Activated naive CD8-positive, alpha-beta T cell treated with anti-CD3 and anti-CD28 coated beads for 36 hours (primary cell): ENCODE measurements at places on chromosomes 5 and 9.

GRCh38 chr9:800591-801150, 40.8 kb upstream of the DMRT1 start:
- DNase-seq = no peak

GRCh38 chr9:129352146-129352865, 174.2 kb upstream of the IER5L start:
- DNase-seq = peak; percentile 32

DNA sequence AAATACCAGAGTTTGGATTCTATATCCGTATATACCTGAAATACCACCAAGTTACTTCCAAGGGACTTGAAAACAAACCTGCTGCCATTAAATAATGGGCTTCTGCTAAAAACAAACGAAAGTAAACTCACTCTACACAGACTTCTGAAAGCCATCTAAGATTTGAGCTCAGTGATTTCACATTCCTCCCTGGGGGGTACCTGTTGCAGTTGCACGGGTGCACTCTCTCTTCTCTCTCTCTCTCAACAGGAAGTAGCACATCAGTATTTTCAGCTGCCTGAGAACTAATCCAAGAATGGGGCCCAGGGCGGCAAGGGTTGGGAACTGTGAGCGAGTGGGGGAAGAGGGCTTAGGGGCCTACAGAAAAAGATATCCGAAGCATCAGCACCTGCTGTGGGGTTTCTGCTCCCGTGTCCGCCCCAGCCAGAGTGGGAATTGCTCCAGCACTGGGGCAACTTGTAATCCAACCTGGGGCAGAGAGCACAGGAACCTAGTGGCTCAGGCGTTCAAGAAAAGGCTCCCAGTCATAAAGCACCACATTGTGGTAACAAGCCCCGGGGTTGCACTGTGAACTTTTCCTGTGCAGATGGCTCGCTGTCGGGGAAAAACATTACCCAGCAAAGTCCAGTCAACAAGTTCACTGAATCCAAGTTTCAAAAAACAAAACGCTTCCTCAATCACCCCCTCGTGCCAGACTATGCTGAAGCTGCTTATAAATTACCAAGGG, 99.8 kb downstream of the EFNA5 start:
- DNase-seq = peak; percentile 12

- no peak for DNase-seq
These were observed 79.3 kb downstream of the TLE1 start for GRCh38 chr9:81609782-81610739.

DNA sequence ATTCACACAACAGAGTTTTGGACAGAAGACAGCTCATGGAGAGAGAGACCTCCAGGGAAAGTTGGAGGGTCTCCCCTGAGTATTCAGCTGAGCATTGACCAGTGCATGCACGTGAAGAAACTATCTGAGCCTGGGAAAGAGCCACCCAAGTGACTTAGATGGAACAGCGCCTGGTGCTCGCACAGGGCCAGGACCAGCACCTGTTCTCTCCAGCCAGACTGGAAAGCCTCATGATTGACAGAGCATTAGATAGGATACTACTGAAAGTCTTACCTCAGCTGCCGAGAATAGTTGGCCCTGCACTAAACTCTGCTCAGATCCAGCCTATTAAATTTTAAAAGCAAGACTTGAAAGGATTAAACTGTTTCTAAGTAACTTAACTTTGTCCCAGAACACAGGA, 28.3 kb upstream of the NEURL1B start:
- no peak for DNase-seq

DNA sequence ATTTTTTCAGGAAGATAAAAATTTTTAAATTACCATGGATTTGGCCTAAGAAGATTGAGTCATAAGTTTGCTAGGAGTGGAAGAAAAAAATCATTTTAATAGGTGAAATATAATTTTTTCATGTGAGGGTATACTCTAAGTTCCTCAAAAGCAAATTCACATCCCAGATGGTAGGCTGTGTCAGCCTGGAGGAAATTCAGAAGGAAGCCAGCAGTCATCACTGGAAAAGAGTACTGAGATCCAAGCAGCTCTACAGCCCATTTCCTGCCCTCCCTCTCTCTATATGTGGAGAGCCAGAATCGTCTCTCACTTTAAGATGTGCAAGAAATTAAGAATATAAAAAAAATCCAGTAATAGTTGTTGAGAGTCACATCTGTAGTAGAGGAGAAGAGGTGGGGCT, 126.5 kb upstream of the CDH18 start:
- DNase-seq = no peak

DNA sequence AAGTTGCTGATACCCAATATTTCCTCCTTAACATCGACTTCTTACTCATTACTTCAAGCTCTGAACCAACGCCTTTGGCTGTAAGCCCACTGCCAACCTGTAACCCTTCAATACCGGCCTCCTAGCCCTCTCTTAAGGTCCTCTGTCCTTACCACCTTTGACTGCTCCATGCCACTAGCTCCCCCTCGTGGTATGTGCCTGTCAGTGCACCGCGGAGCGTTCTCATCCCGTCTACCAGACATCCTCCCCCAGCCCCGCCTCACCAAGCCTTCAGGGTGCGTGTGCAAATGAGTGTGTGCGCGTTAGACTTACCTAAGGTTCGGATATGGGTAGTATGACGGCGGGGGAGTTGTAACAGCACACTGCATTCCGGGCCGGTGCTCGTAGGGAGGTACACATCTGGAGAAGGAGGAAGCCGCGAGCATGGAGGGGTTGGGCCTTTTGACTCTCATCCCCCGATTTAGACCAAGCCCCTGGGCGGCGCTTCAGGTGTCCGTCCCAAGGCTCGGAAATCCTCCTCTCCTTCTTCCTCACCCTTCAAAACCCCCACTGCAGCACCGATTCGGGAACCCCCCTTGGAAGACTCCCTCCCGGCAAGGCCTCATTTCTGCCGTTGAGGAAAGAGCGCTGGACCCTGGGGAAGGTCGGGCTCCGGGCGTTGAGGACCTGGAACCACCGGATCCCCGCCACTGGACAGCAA, 2.8 kb upstream of the MYORG start:
- peak; percentile 88 for DNase-seq

- no peak for DNase-seq
These were observed at the start of gene DIPK1B for GRCh38 chr9:136711751-136712689. TSS of gene DIPK1B (plus strand) at chr9:136712572. CDS start at chr9:136712666, 94 bp downstream.

GRCh38 chr5:68519143-68519542, 303.6 kb downstream of the PIK3R1 start:
- no peak for DNase-seq

DNA sequence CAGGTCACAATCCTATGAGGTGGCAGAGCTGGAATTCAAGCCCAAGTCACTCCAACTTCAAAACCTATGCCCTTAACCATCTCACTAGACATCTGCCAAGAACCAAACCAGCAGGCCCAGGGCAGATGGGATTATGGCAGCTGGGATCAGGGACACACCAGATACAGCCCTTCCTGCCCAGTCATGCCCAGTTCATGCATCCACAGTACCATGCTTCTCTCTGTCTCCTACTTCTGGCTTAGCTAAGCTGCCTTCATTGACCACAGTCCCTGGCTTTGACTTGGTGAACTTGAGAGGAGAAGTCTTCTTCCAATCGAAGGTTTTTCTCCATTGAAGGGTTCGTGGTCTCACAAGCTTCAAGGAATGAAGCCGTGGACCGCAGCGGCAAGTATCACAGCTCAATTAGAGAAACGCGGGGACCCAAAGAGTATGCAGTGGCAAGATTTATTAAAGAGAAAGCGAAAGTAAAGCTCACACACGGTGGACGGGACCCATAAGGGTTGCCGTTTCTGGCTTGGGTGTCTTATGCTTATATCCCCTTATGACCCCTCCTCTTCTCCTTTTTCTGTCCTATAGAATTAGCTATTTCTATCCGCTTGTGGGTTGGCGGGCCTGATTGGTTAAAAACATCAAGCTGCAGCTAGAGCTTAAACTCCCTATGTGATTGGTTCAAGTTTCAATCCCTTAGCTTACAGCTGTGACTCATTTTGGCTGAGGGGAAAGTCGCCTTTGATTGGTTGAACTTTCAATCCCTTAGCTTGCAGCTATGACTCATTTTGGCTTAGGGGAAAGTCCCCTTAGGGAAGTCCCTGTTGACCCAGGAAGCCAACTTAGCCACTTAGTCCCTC, 101.2 kb downstream of the TRIM36 start:
- DNase-seq = peak; percentile 34

DNA sequence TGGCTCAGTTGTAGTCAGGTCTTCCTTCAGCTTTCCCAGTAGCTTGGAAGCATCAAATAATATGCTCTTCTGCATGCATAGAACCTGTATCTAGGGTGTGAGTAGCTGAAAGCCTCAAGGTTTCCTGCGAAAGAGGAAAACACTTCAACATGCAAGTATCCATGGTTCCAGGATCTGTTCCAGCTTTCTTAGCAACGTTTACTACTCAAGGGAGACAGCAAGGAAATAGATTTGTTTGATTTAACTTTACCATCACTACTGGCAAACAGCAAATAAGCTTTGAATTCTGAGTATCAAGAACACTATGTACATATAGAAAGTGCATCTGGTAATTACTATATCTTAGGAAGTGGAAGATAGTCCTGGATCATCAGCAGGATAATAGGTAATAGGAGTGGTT, 341.0 kb downstream of the PRR16 start:
- DNase-seq = no peak

DNA sequence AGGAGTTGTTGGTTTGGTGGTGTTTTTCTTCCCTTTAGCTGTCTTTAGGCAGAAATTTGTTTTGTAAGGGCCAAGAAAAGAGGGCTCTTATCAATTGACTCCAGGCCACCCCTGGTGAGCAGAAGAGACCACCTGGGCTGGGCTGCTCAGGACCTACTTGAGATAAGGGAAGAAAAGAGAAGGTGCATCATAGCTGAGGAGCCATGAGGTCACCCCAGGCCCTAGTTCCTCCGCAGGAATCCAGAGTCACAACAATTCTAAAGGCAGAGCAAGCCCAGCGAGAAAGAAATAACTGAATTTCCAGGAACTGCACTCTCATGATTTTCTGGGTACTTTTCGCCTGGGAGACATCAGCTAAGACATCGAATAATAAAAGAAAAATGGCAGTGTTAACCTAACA, 34.9 kb downstream of the RFK start:
- no peak for DNase-seq

DNA sequence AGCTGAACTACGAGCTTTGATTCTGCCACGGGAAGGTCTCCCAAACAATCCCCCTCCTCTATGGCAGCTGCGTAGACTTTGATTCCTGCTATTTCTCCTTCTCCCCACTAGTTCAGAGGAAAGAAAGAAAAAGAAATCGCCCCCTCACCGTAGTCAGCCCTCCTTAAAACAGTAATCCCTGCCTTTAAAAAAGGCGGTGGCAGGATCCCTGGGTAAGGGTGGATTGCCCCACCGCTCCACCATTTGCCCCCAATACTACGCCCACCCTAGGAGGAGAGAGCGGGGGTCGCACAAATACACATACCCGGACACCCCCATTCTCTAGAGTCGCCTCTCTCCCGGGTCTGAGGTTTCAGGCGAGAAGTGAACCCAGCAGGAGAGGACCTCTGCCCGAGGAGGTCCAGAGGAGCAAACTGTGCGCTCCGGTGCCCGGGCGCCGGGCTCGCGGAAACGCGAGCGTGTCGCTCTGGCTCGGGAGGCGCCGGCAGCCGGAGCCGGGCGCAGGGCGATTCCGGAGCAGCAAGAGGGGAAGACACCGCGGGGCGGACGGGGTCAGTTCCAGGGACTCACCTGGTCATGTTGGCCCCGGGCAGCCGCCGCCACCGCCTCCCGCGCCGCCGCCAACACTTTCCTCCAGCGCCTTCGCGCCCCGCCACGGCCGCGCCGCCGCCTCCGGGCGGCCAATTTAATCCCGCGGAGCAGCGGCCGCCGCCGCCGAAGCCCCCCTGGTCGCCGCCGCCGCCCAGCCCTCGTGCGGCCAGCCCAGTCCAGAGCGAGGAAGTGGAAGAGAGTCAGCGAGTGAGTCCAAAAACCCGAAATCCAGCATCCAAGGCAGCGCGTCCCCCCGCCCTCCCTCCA, 1057.7 kb upstream of the DMAC1 start:
- peak; percentile 14 for DNase-seq

DNA sequence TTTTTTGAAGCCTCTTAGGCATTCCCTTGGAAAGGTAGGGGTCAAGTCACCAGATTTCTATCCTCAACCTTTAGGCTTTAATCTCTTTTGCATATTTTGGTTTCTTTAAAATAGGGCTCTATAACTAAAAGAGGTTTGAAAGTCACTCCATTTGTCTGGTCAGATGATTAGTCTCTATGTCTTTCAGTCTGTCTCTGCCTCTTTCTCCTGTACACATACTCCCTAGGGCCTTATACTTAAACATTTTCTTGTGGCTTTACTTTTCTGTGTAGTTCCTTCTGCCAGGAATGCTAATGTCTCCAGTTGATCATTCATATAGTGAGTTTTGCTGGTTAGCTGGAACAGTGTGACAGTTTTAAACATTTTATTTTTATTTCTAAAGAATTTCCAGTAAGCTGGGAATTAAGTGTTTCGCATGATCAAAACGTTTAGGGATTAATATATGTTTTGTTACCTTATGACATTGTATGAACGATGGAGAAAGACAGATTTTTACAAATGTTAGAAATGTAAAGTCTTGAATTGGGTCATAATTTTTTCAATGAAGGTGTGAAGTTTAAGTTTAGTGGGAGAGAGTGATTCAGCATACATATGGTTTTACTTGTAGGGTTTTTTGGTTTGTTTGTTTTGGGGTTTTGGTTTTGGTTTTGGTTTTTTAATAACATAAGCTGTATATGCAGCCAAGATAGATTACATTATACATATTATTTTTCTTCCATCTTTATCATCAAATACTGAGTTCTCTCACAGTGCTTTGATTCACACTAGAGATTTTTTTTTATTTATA, 90.6 kb downstream of the ZCCHC7 start:
- DNase-seq = no peak

DNA sequence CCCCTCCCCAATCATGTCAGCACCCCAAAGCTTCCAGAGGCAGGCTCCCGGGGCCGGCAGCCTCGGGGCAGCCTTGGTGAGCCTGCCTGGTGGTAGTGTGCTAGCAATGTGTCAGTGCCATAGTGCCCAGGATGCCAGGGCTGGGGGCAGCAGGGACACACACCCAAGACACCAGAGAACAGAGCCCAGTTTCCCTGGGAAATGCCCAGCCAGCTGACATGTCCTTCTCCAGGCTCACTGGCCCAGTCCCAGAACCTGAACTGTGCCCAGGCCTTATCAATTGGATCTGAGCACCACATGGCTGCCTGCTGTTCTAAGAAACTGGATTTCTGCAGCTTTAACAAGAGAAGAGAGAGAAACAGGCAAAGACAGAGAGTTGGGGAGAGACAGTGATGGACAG, 74.9 kb upstream of the LRRTM2 start:
- no peak for DNase-seq

GRCh38 chr5:88821161-88821560, 61.8 kb downstream of the MEF2C start:
- DNase-seq = no peak
